ENCODE measurements at places on chromosomes 12 and 14.
A peak's percentile ranks its signal among the peaks of the same experiment; 100 is the strongest.

GRCh38 chr12:96242597-96242996 is 48.4 kb downstream of the ELK3 start:
- H3K27me3 ChIP-seq = no peaks in the 10 kb centered on the region
- H3K36me3 ChIP-seq = peaks cover 19% of the 10 kb centered on the region
- peak overlapping the region; percentile 61 for H3K27ac ChIP-seq
- peak; percentile 11 for DNase-seq
- H3K4me3 ChIP-seq = no peak overlapping the region
- H3K4me1 ChIP-seq = peaks cover 57% of the 10 kb centered on the region

DNA sequence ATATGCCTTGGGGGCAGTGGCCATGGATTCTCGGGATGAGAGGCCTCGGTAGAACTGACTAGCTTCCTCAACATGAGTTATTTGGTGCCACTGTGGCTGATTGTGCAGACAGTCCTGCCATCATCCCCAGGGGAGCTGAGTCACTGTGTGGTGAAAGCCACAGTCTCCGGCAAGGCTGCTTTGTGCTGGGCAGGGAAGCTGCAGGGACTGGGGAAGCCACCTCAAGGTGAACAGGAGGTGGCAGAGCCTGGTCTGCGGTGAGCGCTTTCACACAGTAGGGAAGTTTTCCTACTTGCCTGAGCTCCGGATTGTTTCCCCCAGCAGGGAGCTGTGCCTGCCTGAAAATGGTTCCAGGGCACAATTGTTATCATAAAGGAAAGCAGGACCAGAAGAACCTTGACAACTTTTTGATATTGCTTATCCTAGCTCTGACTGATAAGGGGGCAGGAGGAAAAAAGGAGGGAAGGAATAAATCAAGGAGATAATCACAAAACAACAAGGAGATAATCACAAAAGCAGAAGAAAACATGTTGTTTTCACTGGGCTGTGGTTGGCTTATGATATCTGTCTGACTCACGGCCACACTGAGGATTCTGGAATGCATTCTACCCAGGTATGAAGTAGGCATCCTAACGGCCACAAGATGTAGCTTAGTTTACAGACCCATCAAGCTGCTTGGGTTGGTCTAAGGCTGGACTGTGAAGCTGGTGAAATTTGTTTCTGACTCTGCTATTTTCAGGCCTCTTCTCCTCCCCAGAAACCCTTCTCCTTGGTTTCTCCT is 32.2 kb upstream of the GNG2 start:
- H3K27ac ChIP-seq = no peak overlapping the region
- H3K36me3 ChIP-seq = no peaks in the 10 kb centered on the region
- H3K4me3 ChIP-seq = no peak overlapping the region
- peak; percentile 90 for DNase-seq
- H3K4me1 ChIP-seq = no peaks in the 10 kb centered on the region

- H3K27ac ChIP-seq = no peak overlapping the region
- no peaks in the 10 kb centered on the region for H3K4me1 ChIP-seq
- peak; percentile 3 for DNase-seq
- no peak overlapping the region for H3K4me3 ChIP-seq
- H3K27me3 ChIP-seq = no peaks in the 10 kb centered on the region
- no peaks in the 10 kb centered on the region for H3K36me3 ChIP-seq
These were observed 4.9 kb upstream of the KRT5 start for GRCh38 chr12:52524898-52525591.

DNA sequence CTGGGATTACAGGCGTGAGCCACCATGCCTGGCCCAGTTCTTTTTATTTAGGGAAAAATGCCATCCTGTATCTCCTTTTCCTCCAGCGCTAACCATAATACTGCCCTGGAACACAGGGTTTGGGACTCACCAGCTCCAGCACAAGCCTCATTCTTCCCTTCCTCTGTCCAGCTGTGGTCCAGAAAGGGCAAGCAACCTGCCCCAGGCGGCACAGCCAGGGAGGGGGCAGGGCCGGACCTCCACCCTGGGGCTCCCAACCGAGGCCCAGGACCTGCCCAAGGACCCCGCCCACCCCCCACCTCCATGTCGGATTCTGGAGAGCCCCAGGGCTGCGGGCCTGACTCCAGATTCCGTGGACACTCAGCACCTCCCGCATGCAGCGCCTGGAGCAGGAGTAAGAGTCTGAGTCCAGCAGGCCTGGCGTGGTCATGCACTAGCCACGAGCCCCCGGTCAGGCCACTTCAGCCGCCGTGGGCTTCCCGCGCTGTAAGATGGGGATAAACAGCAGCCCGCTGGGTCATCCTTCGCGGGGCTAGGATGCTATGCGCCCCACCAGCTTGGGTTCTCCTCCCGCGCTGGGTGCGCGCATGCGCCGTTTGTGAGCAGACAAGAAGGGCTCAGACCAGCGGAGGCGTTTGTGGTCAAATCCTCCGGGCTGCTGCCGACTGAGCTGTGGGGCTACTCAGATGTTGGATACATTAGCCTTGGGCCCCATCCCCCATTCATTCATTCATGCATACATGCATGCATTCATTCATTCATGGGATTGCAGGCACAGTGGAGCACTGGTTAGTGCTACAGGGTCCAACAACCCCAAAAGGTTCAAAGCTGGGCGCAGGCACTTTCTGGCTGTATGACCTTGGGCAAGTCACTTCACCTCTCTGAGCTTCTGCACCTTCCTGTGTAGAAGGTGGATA is 16.3 kb downstream of the TMEM119 start:
- no peak overlapping the region for H3K4me3 ChIP-seq
- H3K36me3 ChIP-seq = no peaks in the 10 kb centered on the region
- no peaks in the 10 kb centered on the region for H3K27me3 ChIP-seq
- no peaks in the 10 kb centered on the region for H3K4me1 ChIP-seq
- H3K27ac ChIP-seq = no peak overlapping the region

DNA sequence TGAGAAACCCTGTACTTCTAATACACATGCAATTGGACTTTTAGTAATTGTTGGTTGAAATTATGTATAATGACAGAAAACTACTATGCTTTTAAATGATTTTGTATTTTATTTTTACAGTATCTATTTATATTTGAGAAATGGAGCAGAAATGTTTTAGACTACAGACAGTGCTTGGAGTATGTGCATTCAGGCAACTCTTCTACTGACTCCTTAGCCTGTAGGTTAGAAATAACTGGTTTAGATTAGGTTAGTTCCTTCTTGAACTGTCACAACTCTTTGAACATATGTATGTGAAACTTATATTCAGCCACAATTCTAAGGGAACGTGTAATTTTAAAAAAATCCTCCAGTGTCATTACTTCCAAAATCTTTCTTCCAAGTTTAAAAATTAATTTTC is 1.7 kb downstream of the FGFR1OP2 start:
- peak overlapping the region; percentile 92 for H3K27ac ChIP-seq
- no peak for DNase-seq
- H3K4me3 ChIP-seq = peak overlapping the region; percentile 94
- no peaks in the 10 kb centered on the region for H3K27me3 ChIP-seq
- peaks cover 6% of the 10 kb centered on the region for H3K36me3 ChIP-seq

DNA sequence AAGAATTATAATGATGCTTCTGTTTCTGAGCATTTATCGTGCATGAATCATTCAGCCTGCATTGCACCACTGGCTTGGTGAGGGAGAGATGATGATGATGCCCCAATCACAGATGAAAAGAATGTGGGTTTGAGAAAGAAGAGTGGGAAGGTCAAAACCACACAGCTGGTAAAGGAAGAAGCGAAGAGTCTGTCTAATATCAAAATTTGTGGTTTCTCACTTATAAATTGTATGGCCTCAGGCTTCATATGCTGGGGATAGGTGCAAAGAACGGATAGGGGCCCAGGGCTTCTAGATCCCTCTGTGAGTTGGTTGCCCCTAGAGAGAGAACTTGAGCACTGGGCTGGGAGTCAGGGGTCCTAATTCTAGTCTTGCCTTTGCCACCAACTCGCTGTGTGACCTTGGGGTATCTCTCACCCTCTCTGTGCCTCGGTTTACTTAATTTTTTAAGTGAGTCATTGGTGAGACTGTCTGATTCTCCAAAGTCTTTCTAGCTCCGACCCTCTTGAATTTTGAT is 2.2 kb downstream of the OASL start:
- peak; percentile 71 for DNase-seq
- peaks cover 68% of the 10 kb centered on the region for H3K4me1 ChIP-seq
- H3K4me3 ChIP-seq = peak overlapping the region; percentile 58
- H3K27me3 ChIP-seq = no peaks in the 10 kb centered on the region
- peak overlapping the region; percentile 89 for H3K27ac ChIP-seq

DNA sequence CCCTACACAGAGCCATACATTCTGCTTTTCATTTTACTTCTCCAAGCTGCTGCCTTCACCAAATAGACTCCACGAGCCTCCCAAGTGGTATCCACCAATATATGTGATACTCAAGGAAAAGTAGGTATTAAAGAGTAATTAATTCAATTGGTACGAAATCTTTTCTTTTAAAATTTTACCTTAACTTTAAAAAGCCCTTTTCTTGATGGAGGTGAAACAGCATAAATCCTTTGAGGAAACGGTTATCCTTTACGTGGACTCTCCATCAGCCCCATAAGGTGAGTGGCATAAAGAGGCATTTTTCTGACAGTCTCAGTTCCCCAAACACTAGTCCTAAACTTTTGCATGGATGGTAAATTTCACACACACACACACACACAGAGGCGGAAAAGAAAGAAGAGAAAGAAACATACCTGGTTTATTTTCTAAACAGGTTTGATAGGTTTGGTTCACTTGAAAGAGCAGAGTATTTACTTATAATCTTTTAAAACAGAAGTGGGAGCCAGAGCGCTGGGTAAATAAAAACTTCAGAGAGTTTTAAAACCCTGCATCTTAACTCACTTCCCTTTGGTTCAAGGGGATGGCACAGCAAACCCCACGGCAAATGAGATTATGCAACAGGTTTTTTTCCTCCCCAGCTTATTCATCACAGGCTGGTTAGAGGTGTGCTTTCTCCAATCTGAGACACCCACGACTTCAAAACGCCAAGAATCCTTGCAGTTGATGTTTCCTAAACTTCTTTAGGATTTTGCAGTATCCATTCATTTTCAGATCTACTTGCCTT is 1.9 kb downstream of the DUSP16 start:
- H3K27ac ChIP-seq = peak overlapping the region; percentile 86
- peaks cover 26% of the 10 kb centered on the region for H3K36me3 ChIP-seq
- peak; percentile 68 for DNase-seq
- H3K4me1 ChIP-seq = peaks cover 49% of the 10 kb centered on the region
- no peaks in the 10 kb centered on the region for H3K27me3 ChIP-seq

DNA sequence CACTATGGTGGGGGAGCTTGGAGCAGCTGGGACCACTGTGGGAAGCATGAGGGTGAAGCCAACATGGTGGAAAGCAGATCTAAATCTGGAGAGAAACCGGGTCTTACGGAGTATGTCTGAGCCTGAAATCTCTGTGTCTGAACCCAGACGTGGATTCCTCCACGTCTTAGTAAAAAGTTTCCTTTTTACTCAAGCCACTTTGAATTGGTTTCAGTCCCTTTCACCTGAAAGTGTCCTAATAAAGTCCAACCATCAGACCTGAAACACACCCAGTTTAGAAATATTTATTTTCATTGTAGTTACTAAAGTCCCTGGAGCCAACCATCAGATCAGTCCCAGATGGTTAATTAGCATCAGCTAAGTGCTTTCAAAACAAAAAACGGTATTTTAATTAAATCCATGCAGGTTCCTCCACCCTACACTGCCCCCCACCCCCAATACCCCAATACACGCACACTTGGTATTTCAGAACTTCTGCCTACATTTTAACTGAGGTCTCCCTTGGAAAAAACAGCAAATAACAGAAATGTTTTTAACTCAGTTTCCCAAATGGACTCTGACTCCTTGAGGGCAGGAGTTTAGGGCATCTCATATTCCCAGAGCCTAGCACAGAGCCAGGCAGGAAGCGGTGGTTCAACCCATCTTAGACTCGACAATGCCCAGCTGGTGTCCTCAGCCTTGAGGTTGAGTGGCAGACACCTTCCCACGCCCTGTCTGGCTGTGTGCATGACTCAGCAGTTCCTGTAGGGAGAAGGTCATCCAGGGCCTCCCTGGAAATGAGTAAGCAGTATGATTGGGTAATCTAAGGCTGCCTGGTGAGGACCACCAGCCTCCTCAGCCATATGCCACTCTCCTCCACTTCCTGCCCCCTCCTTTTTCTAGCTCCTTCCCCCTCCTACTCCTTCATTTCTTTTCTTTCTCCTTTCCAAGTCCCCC is 175.8 kb downstream of the TTC8 start:
- peaks cover 12% of the 10 kb centered on the region for H3K27me3 ChIP-seq
- no peak overlapping the region for H3K27ac ChIP-seq
- H3K4me1 ChIP-seq = peaks cover 5% of the 10 kb centered on the region
- DNase-seq = peak; percentile 65

DNA sequence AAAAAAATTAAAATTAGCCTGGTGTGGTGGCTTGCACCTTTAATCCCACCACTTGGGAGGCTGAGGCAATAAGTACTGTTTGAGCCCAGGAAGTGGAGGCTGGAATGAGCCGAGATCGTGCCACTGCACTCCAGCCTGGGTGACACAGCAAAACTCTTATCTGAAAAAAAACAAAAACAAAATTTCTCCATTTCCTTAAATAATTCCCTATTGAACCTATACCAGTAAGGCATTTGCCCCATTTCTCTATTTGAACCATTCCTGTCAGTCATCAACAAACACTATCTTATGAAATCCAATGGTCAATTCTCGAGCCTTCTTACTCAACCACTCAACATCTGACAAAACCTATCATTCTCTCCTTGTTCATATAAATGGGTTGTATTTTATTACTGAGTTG is 14.7 kb downstream of the SLC2A14 start:
- no peak for DNase-seq
- H3K4me3 ChIP-seq = no peak overlapping the region
- H3K4me1 ChIP-seq = peaks cover 11% of the 10 kb centered on the region
- no peaks in the 10 kb centered on the region for H3K36me3 ChIP-seq
- H3K27ac ChIP-seq = no peak overlapping the region

GRCh38 chr12:77608271-77608824 is 222.3 kb upstream of the NAV3 start:
- no peaks in the 10 kb centered on the region for H3K36me3 ChIP-seq
- no peak for DNase-seq
- H3K27ac ChIP-seq = no peak overlapping the region
- no peak overlapping the region for H3K4me3 ChIP-seq

DNA sequence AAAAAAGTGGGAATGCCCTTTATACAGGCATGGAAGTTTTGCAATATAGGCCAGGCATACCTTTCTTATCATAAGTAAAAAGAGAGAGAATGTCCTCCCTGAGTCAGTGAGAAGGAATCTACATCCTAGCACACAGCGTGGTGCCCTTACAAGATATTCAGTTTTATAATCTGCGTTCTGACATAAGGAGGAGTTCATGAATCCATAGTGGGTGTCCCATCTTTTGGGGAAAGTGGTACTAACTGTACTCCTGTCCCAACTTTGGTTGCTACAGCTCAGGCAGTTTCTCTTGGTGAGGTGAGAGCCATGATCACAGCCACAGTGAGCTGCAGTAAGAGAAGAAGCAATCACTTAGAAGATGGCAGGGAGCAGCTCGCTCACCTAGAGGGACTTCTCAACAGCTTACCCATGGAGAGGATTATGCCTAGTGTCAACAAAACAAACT is 332.9 kb downstream of the BCAT1 start:
- H3K36me3 ChIP-seq = no peaks in the 10 kb centered on the region
- peaks cover 2% of the 10 kb centered on the region for H3K27me3 ChIP-seq
- H3K27ac ChIP-seq = no peak overlapping the region
- no peak overlapping the region for H3K4me3 ChIP-seq

Measured in activated CD4-positive, alpha-beta memory T cell treated with anti-CD3 and anti-CD28 coated beads for 36 hours (primary cell).